ENCODE measurements at places on chromosomes 11 and 22. TPM values are rescaled to one million over a fixed set of nuclear protein-coding genes. Genes with fewer than 3 reads are reported as not detected.

GRCh38 chr11:45180179-45180847 lies 33.9 kb downstream of the PRDM11 start:
- DNase-seq, result peak; percentile 63

- DNase-seq, result no peak
Observed at GRCh38 chr11:6505577-6506240, 8.6 kb downstream of the DNHD1 start.

The OR5B2 gene
- total RNA-seq, result not detected

The OR51B5 gene
- 0.26 TPM for total RNA-seq

GRCh38 chr22:48872271-48873190 lies 955.1 kb downstream of the BRD1 start:
- DNase-seq, result no peak

- DNase-seq, result no peak
Observed at GRCh38 chr11:108703916-108704315, 39.0 kb downstream of the DDX10 start.

Data from WTC11 (cell line).